ENCODE measurements at places on chromosomes 7 and 10.

DNA sequence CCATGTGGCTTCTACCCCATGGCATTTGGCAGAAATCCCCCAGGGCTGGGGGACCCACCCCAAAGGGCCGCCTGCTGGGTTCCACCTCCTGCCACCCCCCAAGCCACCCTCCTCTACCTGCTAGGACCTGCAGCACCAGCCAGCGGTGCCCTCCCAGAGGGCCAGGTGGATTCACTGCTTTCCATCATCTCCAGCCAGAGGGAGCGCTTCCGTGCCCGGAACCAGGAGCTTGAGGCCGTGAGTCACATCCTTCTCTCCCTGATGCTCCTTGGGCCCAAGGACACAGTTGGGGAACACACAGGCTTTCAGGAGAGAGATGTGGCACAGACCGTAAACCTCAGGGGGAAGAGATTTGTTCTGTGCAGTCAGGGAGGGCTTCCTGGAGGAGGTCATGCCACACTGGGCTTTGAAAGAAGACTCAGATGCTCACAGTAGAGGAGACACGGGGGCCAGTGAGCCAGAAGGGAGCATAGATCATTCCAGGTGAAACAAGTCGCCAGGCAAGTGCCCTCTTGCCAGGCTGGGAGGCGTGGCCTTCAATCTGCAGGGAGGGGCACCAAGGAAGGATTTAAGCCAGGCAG, 11.5 kb upstream of the SH2B2 start:
- DNase-seq: no peak

DNA sequence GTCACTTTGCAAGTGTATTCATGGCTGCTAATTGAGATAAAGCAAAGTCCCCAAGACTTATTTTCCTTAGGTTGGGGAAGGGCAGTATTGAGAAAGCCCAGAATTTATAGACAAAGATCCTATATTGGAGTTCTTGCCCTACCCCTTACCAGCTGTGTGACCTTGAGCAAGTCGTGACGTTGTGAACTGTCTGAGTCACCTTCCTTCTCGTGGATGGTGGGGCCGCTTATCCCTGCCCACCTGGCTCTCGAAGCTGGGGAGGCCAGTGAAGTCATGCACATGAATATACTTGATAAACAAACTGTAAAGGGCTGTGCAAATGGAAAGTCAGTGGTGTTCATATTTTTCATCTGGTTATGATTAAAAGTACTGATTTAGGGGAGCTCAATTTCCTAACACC, 127.4 kb downstream of the TACC2 start:
- DNase-seq: no peak

DNA sequence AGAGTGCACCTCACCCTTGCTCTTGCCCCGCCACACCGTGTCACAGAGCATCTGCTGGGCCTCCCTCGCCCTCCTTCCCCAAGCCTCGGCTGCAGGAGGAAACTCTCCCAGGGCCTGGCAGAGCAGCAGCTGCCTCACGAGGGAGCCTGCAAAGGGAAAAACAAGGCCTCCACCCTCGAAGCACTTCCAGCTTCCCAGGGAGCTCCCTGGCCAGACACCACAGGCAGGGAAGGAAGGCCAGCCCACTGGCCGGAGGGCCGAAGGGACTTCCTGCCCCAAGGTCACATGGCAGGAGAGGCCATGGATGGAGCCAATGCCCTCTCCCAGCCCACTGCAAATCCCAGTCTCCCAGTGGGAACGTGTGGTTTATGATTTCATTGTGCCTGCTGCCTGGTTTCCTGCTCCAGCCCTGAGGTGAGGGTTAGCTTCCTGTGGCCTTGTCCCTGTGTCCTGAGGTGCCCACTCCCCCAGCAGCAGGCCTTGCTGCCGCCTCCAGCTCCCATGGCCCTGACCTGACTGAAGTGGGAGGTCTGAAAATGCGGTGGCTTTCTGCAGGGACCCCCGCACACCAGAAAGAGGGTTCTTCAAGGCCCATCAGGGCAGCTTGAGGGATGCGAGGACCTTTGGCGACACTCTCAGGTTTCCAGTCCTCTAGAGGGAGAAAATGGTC, 100.5 kb upstream of the PPIF start:
- DNase-seq: no peak

GRCh38 chr7:116715077-116715476, 43.1 kb downstream of the MET start:
- peak; percentile 21 for DNase-seq

DNA sequence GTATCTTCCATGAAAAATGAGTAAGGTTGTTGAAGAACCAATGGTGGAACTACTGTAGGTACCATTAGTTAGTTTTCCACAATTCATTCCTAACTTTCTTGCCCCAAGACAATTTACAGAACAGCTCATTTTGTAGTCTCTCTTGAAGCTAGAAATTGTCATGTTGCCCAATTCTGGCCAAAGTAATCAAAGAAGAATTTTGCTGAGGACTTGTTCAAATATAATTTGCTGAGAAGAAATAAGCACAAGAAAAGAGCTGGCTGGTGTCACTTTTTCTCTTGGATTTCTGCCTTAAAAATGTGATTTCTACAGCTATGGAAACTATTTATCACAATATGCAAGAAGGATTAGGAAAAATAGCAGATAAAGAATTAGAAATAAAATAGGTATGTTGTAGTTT, 199.2 kb upstream of the SEMA3A start:
- DNase-seq: peak; percentile 4

DNA sequence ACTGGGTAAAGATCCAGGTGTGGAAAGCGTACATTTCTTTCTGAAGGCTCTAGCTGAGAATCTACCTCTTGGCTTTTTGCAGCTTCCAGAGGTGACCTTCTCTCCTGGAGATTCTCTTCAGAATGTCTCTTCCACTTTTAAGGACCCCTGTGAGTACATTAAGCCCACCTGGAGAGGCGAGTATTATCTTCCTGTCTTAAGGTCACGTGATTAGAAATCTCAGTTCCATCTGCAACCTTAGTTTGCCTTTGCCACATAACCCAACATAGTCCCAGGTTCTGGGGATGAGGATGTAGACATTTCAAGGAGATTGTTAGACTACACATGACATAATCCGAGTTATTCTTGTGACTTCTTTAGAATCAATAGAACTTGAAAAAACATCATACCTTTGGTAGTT, 665.5 kb upstream of the POM121L12 start:
- DNase-seq: no peak

- peak; percentile 36 for DNase-seq
Observed at GRCh38 chr10:45180946-45181875, 134.2 kb downstream of the OR13A1 start.

- DNase-seq: no peak
Observed at GRCh38 chr7:2926120-2926895, 82.2 kb upstream of the GNA12 start.

GRCh38 chr10:112230325-112230988, 46.9 kb upstream of the GPAM start:
- peak; percentile 55 for DNase-seq

GRCh38 chr7:1953199-1954190, 279.2 kb downstream of the MAD1L1 start:
- peak; percentile 37 for DNase-seq

DNA sequence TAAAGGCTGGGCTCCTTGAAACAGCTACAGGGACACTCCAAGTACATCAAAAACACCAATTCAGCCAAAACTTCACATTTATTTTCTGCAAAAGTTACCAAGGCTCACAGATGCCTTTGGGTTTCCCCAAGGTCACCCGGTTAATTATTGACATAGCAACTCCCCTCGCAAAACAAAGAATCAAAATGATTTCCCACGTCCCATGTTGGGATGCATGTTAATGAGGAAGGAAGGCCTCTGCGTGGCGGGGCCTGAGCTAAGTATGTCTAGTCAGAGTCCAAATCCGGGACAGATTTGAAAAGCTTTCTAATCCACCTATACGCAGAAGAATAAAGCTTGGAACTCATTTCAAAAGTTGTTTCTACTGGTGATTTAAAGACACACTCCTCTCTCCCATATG, 535 bp upstream of the TMEM72 start:
- DNase-seq: no peak

GRCh38 chr10:21144047-21144446, 246.9 kb upstream of the NEBL start:
- no peak for DNase-seq

GRCh38 chr7:87369216-87369615, 23.8 kb downstream of the CROT start:
- no peak for DNase-seq

DNA sequence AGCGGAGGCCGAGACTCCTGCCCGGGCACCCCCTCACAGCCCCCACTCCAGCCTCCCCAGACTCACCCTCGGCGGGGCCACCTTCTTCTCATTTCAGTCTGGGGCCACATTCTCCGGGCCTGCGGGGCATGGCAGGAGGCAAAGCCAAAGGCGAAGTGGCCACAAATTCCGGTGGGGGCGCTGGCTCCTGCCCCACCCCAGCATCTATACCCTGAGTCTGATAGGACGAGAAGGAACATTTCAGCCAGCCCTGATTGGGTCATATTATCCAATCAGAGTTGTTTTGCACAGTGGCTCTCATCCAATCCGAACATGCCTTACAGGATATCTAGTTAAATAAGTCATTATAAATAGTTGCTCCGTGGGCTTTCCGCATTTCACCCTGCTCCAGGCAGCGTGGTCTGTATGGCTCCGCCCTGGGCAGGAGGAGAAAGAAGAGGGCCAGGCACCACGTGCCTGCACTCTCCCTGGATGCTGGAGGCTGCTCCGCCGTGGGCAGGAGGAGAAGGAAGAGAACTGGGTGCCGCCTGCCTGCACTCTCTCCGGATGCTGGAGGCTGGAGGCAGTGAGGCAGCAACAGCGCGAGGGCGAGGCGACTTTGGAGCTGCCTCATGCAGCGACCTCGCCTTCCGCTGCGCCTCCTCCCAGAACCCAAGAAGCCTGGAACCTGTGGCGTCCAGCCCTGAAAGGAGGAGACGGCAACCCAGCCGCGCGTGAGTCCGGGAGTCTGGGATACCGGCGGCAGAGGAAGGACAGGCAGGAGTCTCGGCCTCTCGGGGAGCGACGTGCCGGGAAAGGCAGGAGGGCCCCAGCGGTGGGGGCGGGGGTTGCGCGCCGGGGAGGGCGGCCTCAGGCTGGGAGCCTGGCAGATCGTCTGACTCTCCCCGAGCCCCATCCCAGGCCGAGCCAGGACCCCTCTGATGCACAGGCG, 162.9 kb downstream of the ZNF33B start:
- peak; percentile 35 for DNase-seq

DNA sequence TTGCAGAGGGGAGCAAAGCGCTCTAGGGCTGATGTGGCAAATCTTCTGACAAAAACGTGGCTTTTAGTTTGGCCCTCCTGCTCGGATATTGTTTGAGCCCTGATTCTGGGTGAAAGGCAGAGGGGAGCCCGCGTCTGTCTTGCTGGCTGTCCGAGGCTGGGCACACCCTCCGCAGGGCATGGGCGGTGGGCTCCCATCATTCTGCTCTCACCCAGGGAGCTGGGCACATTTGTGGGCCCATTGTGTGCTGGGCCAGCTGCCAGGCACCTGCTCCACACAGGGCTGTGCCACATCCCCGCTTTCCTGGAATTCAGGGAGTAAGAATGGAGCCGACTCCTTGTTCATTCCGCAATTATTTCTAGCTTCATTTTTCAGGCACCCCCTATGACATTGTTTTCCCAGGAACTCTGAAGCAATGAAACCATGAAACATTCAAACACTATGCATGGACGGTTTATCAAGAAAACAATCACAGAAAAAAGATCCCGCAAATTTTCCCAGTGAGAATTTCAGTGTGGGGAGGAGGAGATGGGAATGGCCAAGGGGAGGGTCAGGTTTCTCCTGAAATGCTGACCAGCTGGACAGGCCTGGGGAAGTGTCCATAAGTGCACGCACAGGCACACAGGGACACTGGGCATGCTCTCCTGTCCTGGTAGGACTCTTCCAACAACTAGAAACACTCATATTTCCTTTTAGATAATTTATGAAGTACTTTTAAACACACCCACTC, 341.1 kb downstream of the CXCL12 start:
- no peak for DNase-seq

GRCh38 chr10:131848741-131849590, 51.8 kb upstream of the PPP2R2D start:
- DNase-seq: no peak

GRCh38 chr7:91191771-91192170, 72.5 kb upstream of the FZD1 start:
- DNase-seq: no peak

DNA sequence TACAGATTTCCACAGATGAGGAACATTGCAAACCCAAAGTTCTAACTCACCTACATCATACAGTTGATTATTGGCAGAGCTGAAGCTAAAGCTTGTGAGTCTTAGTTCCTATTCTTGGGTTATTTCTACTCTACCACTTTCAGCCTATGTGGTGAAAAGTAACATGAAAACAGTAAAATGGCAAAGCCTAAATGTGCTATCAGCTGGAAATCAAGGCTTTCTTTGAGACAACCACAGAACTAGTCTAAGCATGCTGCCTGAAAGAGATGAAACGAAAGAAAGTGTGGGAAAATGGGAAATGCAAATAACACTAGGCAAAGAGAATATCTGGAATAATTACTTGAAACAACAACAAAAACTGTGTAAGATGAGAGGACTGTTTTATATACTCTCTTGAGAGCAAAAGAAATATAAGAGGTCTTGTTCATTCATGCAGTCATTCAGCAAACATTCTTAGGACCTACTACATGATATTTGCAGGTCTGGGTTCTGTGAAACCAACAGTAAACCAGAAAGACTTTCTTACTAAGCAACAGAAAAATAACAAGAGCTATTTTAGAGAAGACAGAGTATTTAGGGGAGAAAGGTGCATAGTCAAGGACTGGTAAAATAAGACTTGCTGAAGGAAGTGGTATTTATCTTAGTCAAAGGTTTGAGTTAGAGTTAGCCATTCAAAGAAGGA, 437.1 kb downstream of the HTR7 start:
- no peak for DNase-seq

GRCh38 chr7:34227525-34227924, 322.2 kb downstream of the BMPER start:
- DNase-seq: no peak
